ENCODE measurements at places on chromosomes 7 and 10.
A peak's percentile ranks its signal among the peaks of the same experiment; 100 is the strongest.

GRCh38 chr10:126686268-126686667 lies 15.8 kb upstream of the C10orf90 start:
- DNase-seq, result no peak

GRCh38 chr10:33935350-33935749 lies 600.9 kb upstream of the NRP1 start:
- no peak for DNase-seq

GRCh38 chr7:149241696-149242095 lies 2.2 kb downstream of the ZNF212 start:
- no peak for DNase-seq

GRCh38 chr7:158744070-158744469 lies 39.5 kb upstream of the NCAPG2 start:
- DNase-seq, result no peak

DNA sequence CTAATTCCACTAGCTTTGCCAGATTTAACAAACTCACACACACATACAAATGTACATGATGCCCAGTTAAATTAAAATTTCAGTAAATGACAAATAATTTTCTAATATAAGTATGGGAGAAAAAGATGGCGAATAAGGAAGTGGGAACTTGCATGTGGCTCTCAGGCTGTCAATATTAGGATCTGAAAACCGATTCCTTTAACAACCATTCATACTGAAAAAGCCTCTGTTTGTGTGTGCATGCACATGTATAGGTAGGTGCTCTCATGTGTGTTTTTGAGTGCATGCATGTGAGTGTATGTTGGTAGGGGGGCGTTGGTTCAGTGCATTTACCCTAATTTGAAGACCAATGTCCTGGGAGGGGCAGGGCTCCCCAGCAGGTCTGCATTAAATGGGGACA lies 125.3 kb downstream of the HTR7 start:
- no peak for DNase-seq

DNA sequence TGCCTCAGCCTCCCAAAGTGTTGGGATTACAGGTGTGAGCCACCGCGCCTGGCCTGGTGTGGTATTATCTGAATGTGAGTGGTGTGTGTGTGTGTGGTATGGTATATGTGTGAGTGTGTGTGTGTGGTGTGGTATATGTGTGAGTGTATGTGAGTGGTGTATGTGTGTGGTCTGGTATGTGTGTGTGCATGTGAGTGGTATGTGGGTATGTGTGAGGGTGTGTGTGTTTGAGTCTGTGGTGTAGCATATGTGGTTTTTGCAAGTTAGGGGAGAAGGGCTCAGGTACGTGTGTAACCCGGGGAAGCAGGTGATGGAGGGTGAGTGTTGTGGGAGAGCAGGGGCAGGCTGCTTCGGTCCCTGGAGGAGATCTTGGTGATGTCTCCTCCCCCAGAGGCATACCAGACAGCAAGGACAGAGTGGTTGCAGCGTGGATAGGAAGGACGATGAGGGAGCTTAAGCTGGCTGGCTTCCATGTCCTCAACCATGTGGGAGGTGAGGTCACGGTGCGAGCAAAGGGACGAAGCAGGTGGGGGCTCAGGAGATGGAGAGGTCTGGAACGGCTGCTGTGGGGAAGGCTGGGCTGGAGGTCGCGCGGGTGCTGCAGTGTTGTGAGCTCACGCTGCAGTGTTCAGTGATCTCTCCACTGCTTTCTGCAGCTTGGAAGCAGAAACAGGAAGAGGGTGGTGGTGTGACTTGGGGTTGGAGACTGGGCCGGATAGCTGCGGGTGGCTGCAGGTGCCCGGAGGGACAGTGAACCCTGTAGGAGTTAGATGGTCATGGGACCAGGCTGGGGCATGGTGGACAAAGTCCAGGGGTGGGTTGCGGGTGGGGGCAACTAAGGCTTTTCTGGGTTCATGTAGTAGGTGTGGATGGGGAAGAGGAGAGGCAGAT lies 5.0 kb downstream of the ZYX start:
- DNase-seq, result no peak

GRCh38 chr7:155351120-155351870 lies 53.6 kb downstream of the INSIG1 start:
- DNase-seq, result no peak

- no peak for DNase-seq
Observed at GRCh38 chr7:150631866-150632864, at the start of gene GIMAP6. GIMAP6 (minus strand) TSS chr7:150632385; CDS start chr7:150630142, 2,243 bp downstream.

DNA sequence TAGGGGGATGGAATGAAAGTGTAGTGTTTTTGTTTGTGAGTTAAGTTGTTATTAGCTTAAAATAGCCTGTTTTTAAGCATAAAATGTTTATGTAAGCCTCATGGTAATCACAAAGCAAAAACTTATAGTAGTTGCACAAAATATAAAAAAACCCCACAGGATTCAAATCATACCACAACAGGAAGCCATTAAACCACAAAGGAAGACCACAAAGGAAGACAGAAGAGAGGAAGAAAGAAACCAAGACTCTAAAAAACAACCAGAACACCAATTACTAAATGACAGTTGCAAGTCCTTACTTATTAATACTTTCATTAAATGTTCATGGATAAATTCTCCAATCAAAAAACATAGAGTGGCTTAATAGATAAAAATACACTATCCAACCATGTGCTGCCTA lies 63.6 kb downstream of the ANKRD7 start:
- no peak for DNase-seq

DNA sequence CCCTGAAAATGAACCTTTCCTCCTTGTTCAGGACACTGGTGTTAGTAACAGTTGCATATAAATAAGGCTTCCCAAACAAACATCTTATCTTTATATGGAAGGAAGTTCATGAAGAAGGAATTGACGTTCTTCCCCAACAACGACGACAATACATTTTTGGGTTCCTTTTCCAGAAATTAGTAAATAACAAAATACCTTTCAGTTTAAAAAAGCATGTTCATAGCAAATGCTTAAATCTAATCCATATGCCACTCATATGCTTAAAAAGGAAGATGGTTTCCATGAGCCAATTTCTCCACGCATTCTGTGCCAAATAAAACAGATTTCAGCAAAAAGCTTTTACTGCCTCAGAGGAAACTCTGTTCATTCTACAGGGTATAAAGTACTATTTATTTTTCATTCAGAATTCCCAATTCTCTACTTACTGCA lies 182.6 kb downstream of the COBL start:
- DNase-seq, result no peak

DNA sequence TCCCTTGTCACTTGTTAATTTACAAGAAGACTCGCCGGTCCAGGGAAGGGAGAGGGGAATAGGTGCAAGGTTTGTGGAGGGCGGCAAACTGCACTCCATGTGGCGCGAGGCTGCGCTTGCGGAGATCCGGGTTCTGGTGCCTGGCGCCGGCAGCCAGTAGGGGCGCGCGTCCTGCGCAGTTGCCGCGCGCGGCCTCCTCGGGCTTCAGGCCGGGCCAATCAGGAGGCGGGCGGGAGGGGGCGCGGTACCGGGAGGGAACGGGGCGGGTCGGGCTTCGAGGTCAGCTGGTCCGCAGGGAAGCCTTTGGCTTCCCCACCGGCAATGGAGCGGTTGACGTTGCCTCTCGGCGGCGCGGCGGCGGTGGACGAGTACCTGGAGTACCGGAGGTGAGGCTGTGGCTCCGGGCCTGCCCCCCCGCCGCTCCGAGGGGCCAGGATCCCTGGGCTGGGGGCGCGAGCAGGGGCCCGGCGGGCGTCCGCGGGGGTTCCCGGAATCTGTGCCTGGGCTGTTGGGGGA lies at the start of gene FAM221A:
Gene FAM221A (plus strand): TSS at position 302 of the 516 bp plus-strand sequence. CDS start 20 bp downstream, at position 322.
- peak; percentile 21 for DNase-seq

- no peak for DNase-seq
Observed at GRCh38 chr10:35540296-35541164, 64.6 kb upstream of the GJD4 start.

- DNase-seq, result no peak
Observed at GRCh38 chr7:129677796-129678195, 66.3 kb downstream of the NRF1 start.

DNA sequence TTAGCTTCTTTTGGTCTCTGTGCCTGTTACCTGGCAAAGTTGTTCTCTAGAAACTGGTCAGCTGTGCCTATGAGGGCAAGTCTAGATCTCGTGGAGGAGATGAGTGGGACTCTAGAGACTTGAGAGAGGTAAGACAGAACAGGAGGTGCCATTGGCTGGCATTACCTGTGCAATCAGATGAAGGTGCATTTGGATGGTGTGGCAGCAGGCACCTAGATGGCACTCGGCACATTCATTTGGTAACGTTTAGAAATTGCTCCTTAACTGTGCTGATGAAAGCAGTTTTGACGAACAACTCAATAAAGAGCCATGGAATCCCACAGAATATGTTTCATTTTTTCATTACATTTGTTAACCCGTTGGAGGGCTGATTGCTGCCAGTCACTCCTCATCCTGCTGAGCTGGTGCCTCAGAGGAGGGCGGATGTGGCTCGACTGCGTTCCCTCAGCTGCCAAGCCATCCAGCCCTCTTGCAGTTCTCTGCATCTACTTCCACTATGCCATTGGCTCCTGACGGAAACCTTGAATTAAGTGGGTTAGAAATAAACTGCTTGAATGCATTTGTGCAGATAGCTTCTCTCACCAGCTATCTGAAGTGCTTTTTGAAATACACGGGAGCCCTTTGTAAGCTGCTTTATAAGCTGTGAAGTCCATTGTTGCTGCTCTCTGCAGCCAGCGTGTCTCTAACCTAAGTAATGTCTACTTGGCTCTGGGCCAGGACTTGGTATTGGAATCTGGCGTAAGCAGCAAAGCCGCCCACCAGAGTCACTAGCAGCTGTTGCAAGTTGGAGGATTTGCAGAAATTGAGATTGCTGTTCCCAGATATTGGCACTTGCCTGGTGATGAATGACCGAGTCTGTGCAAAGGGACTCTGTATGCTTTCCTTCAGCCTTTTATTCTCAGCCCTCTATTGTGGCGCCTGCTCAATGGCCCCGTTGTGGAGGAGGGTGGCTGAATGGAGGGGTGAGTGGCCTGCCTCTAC lies 87.4 kb downstream of the LRRC4 start:
- DNase-seq, result no peak

DNA sequence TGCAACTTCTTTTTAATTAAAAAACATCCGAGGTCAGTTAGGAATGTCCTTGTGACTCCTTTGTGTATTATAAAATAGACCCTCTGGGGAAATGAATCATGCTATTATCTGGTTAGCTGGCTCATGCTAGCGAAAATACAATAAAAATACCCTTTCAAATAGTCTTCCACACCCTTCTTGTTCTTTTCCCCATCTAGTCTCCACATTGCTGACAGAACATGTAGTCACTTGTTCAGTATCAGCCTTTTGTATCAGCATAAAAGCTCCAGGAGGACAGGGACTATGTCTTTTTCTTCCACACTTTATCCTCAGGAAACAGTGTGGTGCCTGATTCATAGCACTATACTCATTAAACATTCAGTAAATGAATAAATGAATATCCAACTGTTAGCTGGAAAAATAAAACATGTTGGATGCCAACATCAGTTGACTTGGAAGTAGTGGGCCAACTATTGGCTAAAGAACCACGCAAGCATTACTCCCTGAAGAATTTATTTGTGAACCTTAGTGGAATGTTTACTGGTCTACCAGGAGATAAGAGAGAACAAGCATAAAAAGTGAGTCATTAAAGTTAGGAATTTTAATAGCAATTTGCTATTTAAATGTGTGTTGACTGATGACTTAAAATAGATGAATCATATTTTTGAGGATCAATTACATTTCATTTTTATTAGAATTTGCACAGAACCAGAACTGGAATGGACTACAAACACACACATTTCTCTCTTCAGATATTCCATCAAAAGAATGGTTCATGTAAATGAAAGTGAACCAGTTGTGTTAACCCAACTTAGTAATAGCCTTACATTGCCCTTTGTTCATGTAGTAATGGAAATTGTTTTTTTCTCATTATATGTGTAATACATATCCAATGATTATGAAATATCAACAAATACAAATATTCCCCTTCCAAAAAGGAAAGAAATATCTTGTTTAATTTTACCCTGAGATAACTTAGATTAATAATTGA lies 129.6 kb downstream of the DKK1 start:
- peak; percentile 89 for DNase-seq

- DNase-seq, result no peak
Observed at GRCh38 chr7:1463676-1464223, 4.5 kb upstream of the MICALL2 start.

DNA sequence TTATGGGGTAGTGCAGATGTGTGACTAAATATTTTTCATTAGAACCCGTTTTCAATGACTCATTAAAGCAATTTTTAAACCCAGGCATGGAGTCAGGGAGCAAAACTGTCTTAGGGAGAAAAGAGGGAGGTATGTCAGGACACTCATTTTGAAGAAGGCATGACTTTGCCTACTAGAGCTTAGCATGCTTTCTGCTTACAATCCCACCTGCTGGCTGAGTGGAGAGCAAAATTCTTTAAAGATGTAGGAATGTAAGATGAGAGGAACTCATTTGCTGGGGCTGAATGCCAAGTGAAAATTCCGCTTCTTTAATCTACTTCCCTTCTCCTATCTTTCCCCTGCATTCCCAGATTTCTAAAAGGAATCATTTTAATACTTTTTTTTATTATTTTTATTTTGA lies 232.6 kb downstream of the GALNT17 start:
- DNase-seq, result no peak

DNA sequence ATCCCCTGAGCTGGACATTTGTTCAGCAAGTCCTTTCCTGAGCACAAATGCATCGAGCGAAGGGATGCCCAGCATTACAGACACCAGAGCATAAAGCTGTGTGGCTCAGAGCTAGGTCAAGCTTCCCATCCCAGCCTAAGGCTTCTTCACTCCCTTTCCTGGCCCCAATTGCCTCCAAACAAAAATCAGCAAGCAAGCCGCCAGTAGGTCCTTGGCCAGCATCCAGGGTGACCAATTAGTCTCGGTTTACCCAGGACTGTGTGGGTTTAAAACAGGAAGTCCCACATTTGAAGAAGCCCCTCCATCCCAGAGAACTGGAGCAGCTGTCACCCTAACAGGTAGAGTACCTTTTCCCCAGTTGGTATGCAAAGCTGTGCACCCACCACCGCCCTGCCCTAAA lies 51.2 kb downstream of the PRKAG2 start:
- no peak for DNase-seq

DNA sequence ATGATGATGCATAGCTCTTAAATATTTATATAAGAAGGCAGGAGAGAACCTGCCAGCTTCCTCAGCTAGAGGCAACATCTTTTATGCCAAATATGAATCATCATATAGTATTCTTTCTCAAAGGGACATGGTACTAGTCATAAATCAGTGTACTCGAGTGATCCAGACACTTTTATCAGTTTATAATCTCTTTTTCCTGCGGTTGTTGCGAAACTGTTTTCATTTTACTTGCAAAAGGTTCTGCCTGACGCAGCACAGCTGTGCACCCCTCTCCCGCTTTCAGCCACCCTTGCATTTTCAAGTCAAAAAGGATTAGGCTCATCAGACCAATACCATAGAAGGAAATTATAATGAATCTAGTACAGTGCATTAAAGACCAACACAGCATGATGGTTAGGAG lies 332.3 kb upstream of the PRKCQ start:
- no peak for DNase-seq

- DNase-seq, result no peak
Observed at GRCh38 chr10:93926613-93927012, 32.8 kb downstream of the SLC35G1 start.

DNA sequence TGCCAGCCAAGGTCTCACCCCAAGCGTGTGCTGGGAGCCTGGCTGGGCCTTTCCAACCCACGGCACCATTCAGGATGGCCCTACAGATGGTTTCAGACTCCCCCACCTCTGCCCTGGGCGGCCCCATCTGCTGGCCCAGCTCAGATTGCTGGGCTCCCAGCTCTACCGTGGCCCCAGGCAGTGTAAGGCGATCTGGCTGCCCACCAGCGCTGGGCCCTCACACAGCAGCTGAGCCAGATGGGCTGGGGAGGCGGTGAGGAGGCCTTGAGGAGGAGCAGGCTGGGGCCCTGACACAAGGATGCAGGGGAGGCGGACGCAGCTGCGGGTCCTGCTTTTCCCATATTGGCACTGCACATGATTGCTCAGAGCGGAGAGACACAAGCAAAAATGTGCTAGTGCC lies 162.8 kb downstream of the NRF1 start:
- DNase-seq, result no peak

- peak; percentile 57 for DNase-seq
Observed at GRCh38 chr7:98771519-98771918, 98.3 kb downstream of the TMEM130 start.
